AG09319 (cell line): ENCODE measurements at places on chromosomes 12 and 14.

- DNase-seq: no peak
Measured at GRCh38 chr14:25518364-25518763, 468.4 kb upstream of the STXBP6 start.

DNA sequence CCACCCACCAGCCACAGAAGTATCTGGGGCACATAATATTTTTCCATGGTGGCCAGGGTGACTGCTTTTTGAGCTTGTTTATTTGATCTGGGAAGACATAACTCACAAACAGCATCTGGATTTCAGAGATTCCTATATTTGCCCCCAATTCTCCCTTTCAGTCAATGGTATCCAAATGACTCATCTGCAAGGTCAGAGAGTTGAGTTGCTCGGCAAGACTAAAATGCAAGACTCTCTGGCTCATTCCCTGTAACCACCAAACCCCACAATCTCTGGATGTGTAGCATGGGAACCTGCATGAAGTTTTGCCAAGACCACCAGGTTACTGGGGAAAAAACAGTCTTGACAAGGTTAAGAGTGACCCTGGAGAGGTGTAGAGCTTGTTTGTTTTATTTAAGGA, 174.9 kb upstream of the FAR2 start:
- no peak for DNase-seq

GRCh38 chr12:113040722-113041171, 15.8 kb upstream of the DTX1 start:
- DNase-seq: peak; percentile 31

GRCh38 chr14:100256339-100256895, 17.5 kb downstream of the YY1 start:
- no peak for DNase-seq

DNA sequence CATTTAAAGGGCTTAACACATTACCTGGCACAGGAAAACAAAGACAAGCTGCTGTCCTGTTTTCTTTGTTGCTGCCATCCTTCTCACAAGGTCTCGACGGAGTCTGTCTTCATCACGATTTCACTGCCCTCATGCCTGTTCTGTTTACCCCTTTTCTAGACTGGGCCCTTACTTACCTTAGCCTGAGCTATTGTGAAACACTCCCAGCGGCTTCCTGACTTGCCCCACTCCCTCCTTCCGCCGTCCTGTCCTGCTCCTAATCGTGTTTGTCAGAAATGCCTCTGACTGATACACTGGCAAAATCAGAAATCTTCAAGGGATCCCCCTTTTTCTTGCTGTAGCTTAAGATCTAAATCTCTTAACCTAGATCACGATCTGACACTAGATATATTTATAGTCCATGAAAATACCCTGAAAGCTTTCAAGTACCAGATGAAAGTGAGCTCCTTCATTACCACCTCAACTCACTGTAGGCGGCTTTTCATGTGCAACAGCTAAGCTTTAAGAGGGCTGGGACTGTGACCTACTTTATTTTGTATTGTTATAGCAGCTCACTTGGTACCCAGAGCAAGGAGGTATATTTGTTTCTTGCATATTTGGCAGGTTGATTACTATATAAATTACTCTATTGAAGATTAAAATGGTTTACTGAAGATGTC, 32.1 kb downstream of the TECPR2 start:
- DNase-seq: no peak

DNA sequence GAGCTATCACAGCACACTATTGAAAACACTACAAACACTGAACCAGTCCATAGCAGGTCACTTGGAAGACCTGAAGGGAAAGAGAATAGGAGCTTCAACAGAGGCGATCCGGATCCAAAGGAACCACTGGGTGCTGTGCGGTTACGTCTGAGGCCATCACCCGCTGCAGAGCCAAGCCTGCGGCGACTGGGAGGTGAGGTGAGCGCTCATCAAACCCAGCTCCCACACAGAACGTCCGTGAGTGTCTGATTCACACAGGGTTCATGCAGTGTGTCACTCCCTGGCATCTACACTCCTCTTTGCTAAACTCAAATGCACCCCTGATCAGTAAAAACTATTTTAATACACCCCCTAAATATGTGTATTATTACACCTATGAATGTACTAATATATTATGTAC, 64.1 kb downstream of the TMEM132D start:
- no peak for DNase-seq

DNA sequence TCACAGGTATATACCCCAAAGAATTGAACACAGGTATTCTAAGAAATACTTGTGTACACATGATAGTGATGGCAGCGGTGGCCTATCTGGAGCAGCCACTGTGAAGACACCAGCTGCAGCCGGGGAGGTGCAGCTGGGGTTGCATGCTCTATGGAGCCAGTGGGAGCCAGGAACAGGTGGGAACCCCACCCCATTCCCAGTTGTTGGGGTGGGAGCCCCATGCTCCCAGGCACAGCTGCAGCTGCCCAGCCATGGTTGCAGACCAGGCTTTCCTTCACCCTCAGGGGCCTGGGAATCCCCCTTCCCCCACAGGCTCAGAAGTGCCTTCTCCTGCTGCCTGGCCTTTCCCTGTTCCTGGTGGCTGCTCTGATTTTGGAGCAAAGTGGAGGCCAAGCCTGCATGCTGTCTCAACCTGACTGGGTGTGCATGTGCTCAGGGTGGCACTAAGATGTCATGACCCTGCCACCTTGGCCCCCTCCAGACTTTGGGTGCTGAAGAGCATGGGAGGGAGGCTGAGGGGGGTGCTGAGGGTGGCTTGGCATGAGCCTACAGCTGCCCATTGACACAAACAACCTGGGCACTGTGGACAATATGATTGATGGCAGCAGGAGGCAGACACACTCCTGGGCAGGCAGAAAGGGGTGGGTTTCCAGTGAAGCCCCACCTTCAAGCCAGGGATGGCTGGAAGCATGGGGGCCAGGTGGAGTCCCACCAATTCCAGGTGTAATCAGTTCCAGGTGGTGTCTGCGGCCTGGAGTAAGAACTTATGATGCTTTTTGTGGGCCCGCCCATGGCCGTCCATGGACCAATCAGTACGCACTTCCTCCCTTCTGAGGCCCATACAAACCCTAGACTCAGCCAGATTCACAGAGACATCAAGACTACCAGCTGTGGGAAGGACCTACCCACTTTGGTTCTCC, 234.7 kb downstream of the ADGRD1 start:
- no peak for DNase-seq

- peak; percentile 34 for DNase-seq
Measured at GRCh38 chr12:117685110-117685926, 283.5 kb downstream of the KSR2 start.

DNA sequence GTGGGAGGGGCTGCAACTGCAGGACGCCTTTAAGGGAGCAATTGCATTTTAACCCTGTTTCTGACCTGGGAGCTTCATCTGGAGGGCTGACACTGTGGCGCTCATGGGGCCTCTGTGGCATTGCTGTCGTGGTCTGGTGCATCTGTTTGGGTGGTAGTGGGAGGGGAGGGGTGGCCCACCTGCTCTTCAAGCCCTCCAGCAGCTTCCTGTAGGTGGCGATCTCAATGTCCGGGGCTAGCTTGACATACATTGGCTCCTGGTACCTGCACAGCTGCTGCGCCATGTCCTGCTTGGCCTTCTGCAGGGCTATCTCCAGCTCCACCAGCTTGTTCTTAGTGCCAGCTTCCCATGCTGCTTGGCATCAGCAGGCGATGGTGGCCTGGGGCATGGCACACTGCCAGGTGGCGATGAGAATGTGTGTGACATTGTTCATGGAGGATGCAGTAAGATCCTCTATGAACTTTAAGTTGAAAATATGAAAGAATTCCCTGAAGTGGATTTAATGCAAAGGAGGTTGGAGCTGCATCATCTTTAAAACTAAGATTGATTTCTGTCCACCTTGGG, 7.7 kb upstream of the KRT82 start:
- no peak for DNase-seq

DNA sequence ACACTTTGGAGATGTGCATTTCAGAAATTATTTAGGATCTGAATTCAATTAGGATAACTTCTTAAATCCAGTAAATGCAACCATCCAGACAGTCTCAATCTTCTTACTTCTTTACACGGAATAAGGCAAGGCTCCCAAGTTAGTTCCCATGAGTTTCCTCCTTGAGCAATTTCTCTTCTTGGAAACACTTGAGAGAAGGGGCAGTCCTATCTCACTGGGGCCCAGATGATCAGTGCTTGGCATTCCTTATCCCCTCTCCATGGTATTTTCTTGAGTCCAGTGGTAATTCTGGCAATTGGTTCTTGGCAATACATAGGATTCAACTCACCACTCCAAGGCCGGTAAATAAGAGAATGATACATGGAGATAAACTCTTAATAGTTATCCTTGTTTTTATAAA, 87.1 kb upstream of the PTHLH start:
- no peak for DNase-seq

- no peak for DNase-seq
Measured at GRCh38 chr12:43345023-43345422, 207.0 kb downstream of the ADAMTS20 start.

DNA sequence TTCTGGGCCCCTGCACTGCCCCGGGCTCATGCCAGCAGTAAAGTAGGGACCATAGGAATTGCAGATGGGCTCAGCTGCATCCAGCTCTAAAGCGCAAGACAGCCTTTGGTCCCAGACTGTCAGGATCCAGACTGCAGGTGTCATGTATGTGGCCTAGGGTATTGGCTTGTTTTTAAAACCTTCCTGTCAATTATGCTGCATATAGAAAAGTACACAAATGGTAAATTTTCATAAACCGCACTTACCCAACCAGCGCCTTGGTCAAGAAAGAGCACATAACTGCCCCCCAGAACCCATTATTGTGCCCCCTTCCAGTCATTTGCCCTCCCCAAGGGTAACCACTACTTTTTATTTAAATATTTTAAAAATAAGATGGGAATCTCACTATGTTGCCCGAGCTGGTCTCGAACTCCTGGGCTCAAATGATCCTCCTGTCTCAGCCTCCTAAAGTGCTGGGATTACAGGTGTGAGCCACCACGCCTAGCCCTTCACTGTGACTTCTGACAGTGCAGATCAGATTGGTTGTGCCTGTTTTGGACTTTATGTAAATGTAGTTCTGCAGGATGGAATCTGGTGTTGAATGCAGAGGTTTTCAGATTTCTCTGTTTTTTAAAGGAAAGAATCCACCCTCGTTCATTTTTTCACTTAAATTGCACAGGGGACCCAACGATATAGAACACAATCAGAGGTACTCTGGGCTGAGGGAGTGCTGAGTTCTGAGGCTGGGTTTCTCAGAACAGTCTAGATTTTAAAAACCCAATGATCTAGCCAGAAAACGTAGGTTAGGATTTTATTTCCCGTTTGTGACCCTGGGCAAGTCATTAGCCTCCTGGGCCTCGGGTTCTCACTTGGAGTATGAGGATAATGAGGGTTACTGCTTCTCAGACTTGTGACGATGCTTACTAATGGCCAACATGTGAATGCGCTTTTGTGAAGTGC, 6.7 kb downstream of the NR4A1 start:
- no peak for DNase-seq

- DNase-seq: no peak
Measured at GRCh38 chr12:49923880-49924556, 20.3 kb upstream of the FAIM2 start.

DNA sequence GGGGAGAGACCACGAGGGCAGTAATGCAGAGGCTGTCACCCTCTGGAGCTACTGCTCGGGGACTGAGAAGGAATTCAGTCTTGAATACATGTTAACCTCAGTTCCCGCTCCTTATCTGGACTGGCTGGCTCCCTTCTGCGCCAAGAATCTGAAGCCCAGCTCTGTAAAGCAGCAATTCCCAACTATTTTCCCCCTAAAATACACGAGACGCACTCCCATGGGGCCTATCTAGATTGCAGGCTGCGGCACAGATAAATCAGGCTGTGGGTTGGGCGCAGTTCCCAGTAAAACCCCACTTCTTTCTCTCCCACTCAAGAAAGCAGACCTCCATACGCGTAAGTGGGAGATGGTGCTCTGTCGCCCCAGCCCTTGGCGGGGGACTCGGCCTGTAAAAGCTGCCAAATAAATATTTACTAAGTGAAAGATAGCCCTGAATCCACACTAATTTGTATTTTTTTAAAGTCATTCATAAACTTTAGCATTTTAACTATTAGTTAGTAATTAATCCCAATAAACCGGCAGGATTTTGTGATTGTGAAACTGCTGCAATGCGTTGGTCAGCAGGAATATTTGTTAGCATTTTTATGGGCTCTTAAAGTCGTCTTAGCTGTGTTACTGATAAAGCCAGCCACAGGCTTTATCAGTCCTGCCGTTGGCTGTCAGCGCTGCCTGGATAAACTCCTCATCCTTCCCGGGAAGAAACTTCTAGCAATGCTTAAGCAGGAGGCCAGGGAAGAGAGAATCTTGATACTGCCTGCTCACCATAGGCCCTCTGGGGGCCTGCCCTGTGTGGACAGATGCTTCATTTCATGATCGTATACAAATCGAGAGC, 17.8 kb downstream of the FBXL14 start:
- DNase-seq: no peak

- DNase-seq: no peak
Measured at GRCh38 chr12:104485651-104486362, 29.1 kb downstream of the CHST11 start.

- no peak for DNase-seq
Measured at GRCh38 chr12:5335069-5335468, 96.8 kb upstream of the NTF3 start.

GRCh38 chr12:19227880-19228210, 98.3 kb downstream of the PLEKHA5 start:
- DNase-seq: no peak

- DNase-seq: no peak
Measured at GRCh38 chr14:61587081-61587713, 108.1 kb upstream of the HIF1A start.

GRCh38 chr14:61553730-61554641, 141.3 kb upstream of the HIF1A start:
- DNase-seq: peak; percentile 99

GRCh38 chr12:122730215-122731014, at the start of gene HCAR1:
Gene HCAR1 (minus strand): TSS chr12:122730844. CDS start chr12:122730339, 505 bp downstream.
- no peak for DNase-seq

GRCh38 chr12:23550753-23551152, 398.7 kb downstream of the SOX5 start:
- DNase-seq: no peak

- DNase-seq: peak; percentile 69
Measured at GRCh38 chr12:65656891-65657351, 167.4 kb upstream of the HMGA2 start.

DNA sequence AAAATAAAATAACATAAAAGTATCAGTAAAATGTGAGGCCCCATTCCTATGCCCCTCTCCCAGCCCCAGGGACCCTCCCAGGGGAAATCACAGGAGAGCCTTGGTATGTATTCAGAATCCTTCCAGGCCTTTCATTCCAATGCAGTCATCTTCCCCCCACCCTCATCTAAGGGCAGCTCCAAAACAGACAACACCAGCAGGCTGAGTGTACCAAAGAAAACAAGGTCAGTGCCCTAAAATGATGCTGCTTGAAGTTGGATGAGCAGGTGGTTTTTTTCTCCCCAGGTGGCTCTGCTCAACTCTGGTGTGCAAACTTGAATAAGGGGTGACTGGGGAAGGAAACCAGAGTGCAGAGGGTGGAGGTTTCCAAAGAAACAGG, 56.2 kb downstream of the TSPAN9 start:
- no peak for DNase-seq

DNA sequence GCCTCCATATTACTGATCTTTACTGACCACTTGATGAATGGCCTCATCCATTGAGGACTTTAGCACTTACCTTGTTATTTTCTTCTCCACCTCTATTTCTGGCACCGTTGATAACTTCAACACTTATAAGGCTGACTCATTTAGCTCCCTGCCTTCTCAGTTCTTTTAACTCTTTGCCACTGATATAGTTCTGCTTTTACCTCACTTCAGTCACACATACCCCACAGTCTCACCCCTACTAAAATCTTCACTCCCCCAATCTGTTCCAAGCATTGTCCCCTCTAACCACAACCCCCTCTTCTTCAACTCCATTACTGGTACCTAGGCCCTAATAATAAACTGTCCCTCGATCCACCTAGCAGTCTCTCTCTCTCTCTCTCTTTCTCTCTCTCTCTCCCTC, 141.0 kb downstream of the PAH start:
- DNase-seq: no peak
